IMR-90 (cell line): ENCODE measurements at places on chromosomes 12 and 14. TPM values are rescaled to one million over a fixed set of nuclear protein-coding genes. Genes with fewer than 3 reads are reported as not detected.

GRCh38 chr14:24459331-24459730, 16.8 kb upstream of the SDR39U1 start:
- DNase-seq, result no peak

DNA sequence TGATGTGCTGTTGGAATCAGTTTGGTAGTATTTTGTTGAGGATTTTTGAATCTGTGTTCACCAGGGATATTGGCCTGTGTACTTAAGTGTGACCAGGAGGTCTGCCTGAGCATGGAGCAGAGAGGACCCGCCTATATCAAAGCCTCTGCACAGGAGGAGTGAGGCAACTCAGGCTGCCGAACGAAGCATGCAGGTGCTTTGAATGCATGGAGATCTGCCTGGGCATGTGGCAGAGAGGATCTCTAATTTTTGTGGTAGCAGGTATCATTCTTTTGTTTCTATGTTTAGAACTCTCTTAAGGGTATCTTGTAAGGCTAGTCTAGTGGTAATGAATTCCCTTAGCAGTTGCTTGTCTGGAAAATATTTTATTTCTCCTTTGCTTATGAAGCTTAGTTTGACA, 26.9 kb downstream of the RAB3IP start:
- DNase-seq, result no peak

DNA sequence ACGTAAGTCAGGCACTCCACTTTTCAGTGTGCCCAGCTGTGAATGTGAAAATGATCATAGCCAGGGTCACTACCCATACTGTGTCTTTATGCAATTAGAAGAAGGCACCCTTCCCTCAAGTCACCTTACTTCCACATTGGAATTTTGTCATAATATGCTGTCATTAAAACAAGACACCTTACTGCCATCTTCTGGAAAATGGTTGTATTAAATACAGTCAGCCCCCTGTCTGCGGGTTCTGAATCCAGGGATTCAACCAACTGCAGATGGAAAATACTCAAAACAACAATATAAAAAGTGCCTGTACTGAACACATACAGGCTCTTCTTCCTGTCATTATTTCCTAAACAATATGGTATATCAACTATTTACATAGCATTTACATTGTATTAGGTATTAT, 70.2 kb upstream of the TBX5 start:
- DNase-seq, result peak; percentile 66

CCDC177 gene
- polyA plus RNA-seq, result not detected in 2 replicates

DNA sequence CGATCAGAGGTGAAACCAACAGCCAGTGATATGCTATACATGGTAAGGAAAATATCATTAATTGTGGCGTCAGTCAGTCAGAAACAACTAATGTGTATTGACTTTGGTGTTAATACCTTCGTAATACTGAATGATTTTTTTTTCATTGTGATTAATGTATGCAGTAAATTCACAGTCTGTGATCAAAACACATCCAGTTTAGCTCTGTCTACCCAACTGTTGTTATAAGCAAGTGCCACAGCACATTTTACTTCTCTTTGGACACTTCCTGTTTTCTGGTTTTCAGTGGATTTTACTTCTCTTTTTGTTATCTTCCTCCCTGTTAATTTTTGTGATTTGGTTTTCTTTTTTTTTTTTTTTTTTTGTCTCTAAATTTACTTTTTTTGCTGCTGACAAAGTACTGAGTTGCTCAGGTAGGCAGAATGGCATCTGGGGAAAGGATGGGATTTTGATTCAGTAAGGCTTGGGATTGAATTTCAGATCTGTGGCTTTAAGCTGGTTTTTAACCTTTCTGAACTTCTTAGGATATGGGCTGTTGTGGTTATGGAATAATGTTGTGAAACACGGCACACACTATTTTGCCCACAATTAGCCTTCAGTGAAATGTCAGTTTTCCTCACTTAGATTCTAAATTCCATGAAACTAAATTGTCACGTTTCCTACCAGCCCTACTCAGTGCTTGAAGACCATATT, 604 bp downstream of the GLIPR1 start:
- no peak for DNase-seq

PLD4 gene
- polyA plus RNA-seq, result 0.05 and 0.07 TPM in 2 replicates
